ENCODE measurements at places on chromosomes 1 and 21. TPM values are rescaled to one million over a fixed set of nuclear protein-coding genes. Genes with fewer than 3 reads are reported as not detected.

The SNIP1 gene
- 23.5 TPM for total RNA-seq

The CNKSR1 gene
- not detected for total RNA-seq

The LRRC7 gene
- total RNA-seq: not detected

The DIO1 gene
- total RNA-seq: not detected

The CYP4A11 gene
- not detected for total RNA-seq

The FCAMR gene
- not detected for total RNA-seq

The HPDL gene
- total RNA-seq: 1.4 TPM

The BMP8B gene
- not detected for total RNA-seq

The PLXNA2 gene
- total RNA-seq: 8.0 TPM

The LMX1A gene
- total RNA-seq: not detected

The MRPL55 gene
- 74.1 TPM for total RNA-seq

The FAM151A gene
- not detected for total RNA-seq

The NUAK2 gene
- total RNA-seq: 0.74 TPM

The PLOD1 gene
- 123 TPM for total RNA-seq

The ATP1A4 gene
- total RNA-seq: not detected
